ENCODE measurements at places on chromosomes 4 and X. TPM values are rescaled to one million over a fixed set of nuclear protein-coding genes. Genes with fewer than 3 reads are reported as not detected.

Gene TMSB15C
- total RNA-seq, result 2.6 TPM

Gene SLC9B1
- total RNA-seq, result 2.0 TPM

Gene DACH2
- total RNA-seq, result 0.51 TPM

Gene ODAPH
- not detected for total RNA-seq

Gene SPANXN4
- total RNA-seq, result not detected

Gene SLC34A2
- not detected for total RNA-seq

Gene RTL9
- total RNA-seq, result 0.17 TPM

Gene IL2
- not detected for total RNA-seq

Gene EXOC1L
- not detected for total RNA-seq

Gene NXF2B
- total RNA-seq, result not detected

Gene VSIG4
- total RNA-seq, result not detected

Gene GPR119
- not detected for total RNA-seq

Gene SSX4B
- total RNA-seq, result not detected

Gene CPE
- total RNA-seq, result 51.7 TPM

Gene SPANXA1
- total RNA-seq, result not detected

Gene GAB3
- total RNA-seq, result 4.1 TPM

Gene ERVMER34-1
- total RNA-seq, result under 0.01 TPM

Gene NSG1
- total RNA-seq, result under 0.01 TPM

Data from fibroblast of lung (primary cell).